ENCODE measurements at places on chromosomes 2 and 18. TPM values are rescaled to one million over a fixed set of nuclear protein-coding genes. Genes with fewer than 3 reads are reported as not detected.

DNA sequence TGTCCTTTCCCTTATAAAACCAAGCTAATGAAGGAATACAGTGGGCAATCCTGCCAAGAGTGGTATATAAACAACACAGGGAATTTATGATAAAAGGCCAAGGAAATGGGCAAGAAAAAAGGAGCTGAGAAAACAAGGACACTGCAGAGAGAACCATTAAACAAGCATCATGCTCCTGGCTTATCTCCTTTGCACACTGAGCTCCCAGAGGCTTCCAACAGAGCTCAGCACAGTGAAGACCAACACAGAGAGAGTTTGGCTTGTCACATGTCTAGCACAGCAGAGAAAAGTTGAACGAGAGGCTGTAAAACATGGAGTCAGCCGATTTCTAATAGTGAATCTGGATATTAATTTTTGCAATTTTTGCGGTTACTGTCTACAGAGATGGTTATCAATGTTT, 68.0 kb upstream of the KLF7 start:
- H3K27ac ChIP-seq, result no peak overlapping the region
- peaks cover 17% of the 10 kb centered on the region for H3K4me1 ChIP-seq
- DNase-seq, result no peak
- no peaks in the 10 kb centered on the region for H3K36me3 ChIP-seq

GRCh38 chr2:28618221-28619141, 122.6 kb downstream of the PLB1 start:
- H3K4me3 ChIP-seq, result no peak overlapping the region
- H3K27me3 ChIP-seq, result no peaks in the 10 kb centered on the region
- H3K36me3 ChIP-seq, result no peaks in the 10 kb centered on the region

DNA sequence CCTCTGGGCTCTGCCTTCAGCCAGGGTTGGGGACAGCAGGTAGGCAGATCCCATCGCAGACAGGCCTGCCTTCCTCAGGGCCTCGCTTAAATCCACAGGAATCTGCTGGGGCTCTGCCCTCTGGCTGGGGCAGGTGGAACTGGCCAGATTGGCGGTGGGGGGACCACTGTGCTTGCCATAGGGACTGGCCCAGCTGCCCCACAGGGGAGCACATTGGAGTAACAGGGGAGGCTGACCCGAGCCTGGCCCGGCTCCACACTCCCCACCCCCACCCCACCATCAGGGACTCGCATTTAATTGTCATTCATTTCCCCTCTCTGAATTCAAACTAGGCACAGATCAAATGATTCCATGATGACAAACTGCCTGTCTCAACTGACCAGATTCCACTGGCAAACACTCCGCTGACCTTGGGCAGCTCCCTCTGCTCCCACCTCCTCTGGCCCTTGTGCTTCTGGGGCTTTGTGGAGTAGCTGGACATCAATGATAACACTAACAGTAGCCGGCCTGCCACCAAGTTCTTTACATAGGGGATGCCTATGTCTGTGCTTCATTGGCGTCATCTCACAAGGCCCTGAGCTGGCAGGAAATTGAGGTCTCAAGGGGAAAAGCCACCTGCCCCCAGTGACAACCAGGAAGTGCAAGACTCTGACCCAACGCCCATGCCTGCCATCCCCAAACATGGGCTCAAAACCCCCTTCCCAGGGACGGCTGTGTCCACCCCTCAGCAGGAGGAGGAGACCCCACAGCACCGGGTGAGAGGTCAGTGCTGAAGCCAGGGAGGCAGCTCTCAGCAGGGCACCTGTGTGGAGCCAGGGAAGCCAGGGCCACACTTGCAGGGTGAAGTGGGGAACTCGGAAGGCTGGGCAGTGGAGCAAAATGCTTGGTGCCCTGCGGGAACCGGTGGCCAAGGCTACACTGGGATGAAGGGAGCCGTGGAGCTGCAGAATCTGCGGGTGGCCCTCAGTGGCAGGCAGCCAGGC, 2.1 kb upstream of the B3GNT7 start:
- no peak overlapping the region for H3K4me3 ChIP-seq
- no peak for DNase-seq
- peaks cover 19% of the 10 kb centered on the region for H3K4me1 ChIP-seq
- H3K36me3 ChIP-seq, result no peaks in the 10 kb centered on the region

ASPRV1 gene
- total RNA-seq, result 1.4 TPM

RALB gene
- 60.2 TPM for total RNA-seq

- peaks cover 55% of the 10 kb centered on the region for H3K4me1 ChIP-seq
- no peak overlapping the region for H3K4me3 ChIP-seq
- H3K27me3 ChIP-seq, result no peaks in the 10 kb centered on the region
Observed at GRCh38 chr2:157843081-157843480, 33.0 kb downstream of the ACVR1 start.

NIFK gene
- 36.7 TPM for total RNA-seq

DNA sequence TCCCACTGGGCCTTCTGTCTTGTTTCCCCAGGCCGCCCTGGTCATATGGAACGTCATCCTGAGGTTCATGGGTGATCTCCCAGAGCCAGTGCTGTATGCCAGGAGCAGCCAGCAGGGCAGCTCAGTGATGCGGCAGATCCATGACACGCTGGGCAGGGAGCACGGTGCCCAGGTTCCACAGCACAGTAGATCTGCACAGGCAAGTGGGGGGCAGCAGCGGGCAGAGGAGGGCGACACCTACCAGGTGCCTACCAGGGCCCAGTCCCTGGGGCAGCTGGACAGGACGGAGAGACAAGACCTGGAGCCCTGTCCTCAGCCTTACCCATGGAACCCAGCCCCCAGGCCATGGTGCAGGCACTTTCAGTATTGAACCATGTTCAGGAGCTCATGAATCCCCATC, 36.1 kb upstream of the GPR17 start:
- no peak overlapping the region for H3K4me3 ChIP-seq
- DNase-seq, result peak; percentile 50
- no peaks in the 10 kb centered on the region for H3K36me3 ChIP-seq
- no peaks in the 10 kb centered on the region for H3K4me1 ChIP-seq
- H3K27me3 ChIP-seq, result no peaks in the 10 kb centered on the region
- H3K27ac ChIP-seq, result no peak overlapping the region

TRAF3IP1 gene
- total RNA-seq, result 20.8 TPM

- no peaks in the 10 kb centered on the region for H3K36me3 ChIP-seq
- no peaks in the 10 kb centered on the region for H3K27me3 ChIP-seq
- peaks cover 11% of the 10 kb centered on the region for H3K4me1 ChIP-seq
- no peak overlapping the region for H3K4me3 ChIP-seq
- no peak for DNase-seq
Observed at GRCh38 chr2:146939991-146940685, 904.7 kb upstream of the ACVR2A start.

- H3K27ac ChIP-seq, result no peak overlapping the region
- no peaks in the 10 kb centered on the region for H3K4me1 ChIP-seq
- H3K4me3 ChIP-seq, result no peak overlapping the region
- H3K36me3 ChIP-seq, result no peaks in the 10 kb centered on the region
- DNase-seq, result no peak
- no peaks in the 10 kb centered on the region for H3K27me3 ChIP-seq
Observed at GRCh38 chr2:197378494-197379307, 56.1 kb downstream of the SF3B1 start.

DNA sequence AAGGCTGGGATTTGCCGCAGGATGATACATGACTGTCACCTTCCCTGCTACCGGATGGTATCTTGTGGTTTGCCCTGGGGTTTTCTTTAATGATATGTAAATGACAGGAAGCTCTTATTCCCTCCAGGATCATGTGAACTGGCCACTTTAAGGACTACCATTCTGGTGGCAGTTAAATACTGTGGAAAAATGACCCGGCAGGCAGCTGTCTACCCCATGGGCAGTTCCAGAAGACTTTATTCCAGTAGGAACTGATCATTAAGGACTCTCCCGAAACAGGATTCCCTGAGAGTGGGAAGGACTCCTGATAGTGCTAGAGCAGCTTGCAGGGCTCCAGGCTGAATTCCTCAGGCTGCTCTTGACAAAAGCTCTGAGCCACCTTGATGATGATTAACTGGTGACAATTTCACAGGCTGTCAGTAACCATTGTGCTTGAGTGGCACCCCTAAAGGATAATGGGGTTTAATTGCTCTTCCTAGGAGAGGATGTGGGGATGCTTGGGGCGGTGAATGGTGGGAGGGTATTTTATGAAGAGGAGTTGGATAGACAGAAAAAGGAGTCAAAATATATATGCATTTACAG, 212.0 kb downstream of the CPS1 start:
- H3K4me1 ChIP-seq, result no peaks in the 10 kb centered on the region
- no peak overlapping the region for H3K27ac ChIP-seq
- DNase-seq, result no peak
- no peak overlapping the region for H3K4me3 ChIP-seq
- no peaks in the 10 kb centered on the region for H3K36me3 ChIP-seq
- no peaks in the 10 kb centered on the region for H3K27me3 ChIP-seq

GRCh38 chr18:39681061-39681460, 2115.5 kb upstream of the CELF4 start:
- no peak for DNase-seq
- no peak overlapping the region for H3K4me3 ChIP-seq
- no peak overlapping the region for H3K27ac ChIP-seq
- H3K27me3 ChIP-seq, result no peaks in the 10 kb centered on the region
- H3K4me1 ChIP-seq, result no peaks in the 10 kb centered on the region

SCYGR2 gene
- not detected for total RNA-seq

DPY30 gene
- 67.2 TPM for total RNA-seq

EIF2AK3 gene
- total RNA-seq, result 7.1 TPM

HOXD12 gene
- not detected for total RNA-seq

Data from sigmoid colon (tissue), 7 donors.